ENCODE measurements at places on chromosomes 11 and 22. TPM values are rescaled to one million over a fixed set of nuclear protein-coding genes. Genes with fewer than 3 reads are reported as not detected.

CYB5R2 gene
- total RNA-seq: 30.3 TPM

GRCh38 chr11:46889689-46890475, 28.5 kb downstream of the LRP4 start:
- DNase-seq: peak; percentile 91

MMP1 gene
- not detected for total RNA-seq

GRCh38 chr11:2561696-2562581, 117.1 kb downstream of the KCNQ1 start:
- DNase-seq: no peak

MRPL49 gene
- total RNA-seq: 64.9 TPM

BAIAP2L2 gene
- 5.6 TPM for total RNA-seq

GRCh38 chr11:88813233-88813915, 252.4 kb downstream of the GRM5 start:
- DNase-seq: peak; percentile 22

DNA sequence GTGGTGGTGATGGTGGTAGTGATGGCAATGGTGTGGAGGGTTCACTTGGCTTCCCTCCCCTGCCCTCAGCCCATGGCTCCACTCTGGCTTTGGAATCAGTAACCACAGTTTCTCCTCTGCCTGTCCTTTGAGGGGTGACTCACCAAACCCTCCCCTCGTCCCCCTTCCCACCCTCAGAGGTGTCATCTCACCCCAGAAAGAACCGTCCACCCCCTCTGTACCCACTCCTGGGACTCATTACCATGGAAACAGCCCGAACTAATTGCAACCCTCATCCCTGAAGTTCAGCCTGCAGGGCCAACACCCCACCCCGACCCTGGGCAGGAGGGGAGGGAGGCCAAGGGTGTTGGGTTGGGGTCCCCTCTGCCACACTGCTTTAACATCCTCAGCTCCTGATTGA, 26.6 kb downstream of the PHLDB1 start:
- no peak for DNase-seq

GRCh38 chr11:45942381-45942780, 19.9 kb downstream of the LARGE2 start:
- no peak for DNase-seq

DNA sequence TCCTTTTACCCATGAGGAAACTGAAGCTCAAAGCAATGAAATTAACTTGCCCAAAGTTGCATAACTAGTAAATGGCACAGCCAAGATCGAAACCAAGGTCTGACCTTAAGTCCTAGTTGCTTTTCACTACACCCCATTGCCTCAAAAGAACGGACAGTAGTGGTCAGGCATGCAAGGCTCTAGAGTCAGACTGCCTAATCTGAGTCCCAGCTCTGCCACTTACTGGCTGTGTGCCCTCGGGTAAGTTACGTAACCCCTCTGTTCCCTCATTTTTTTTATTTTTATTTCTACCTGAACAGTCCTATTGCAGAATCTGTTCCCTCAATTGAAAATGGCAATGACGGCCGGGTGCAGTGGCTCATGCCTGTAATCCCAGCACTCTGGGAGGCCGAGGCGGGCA, 9.6 kb downstream of the CYB561A3 start:
- no peak for DNase-seq

DNA sequence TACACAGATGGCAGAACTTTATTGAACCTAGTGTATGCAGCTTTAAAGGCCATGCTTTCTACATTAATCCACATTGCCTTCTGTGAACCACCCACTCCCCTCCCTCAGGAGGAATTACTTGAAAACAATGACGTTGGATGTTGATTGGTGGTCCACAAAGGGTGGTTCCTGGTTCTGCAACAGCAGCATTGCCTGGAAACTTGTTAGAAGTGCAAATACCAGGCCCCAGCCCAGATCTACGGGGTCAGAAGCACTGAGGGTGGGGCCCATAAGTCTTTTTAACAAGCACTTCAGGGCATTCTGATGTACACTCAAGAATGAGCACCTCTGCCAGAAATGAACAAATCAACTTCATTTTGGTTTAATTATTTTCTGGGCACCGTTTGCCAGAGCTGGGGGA, 91.0 kb downstream of the ISX start:
- no peak for DNase-seq

- no peak for DNase-seq
Measured at GRCh38 chr11:57148621-57149020, 33.1 kb upstream of the LRRC55 start.

GRCh38 chr11:70112017-70112434, 33.9 kb downstream of the ANO1 start:
- no peak for DNase-seq

PRR33 gene
- not detected for total RNA-seq

GRCh38 chr11:64607381-64607985, 16.5 kb downstream of the SLC22A12 start:
- no peak for DNase-seq

- no peak for DNase-seq
Measured at GRCh38 chr11:11963842-11964773, 44.3 kb downstream of the DKK3 start.

CARNS1 gene
- total RNA-seq: 0.76 TPM

- no peak for DNase-seq
Measured at GRCh38 chr22:48043581-48043980, 1281.1 kb downstream of the TBC1D22A start.

PHETA2 gene
- 5.9 TPM for total RNA-seq

- no peak for DNase-seq
Measured at GRCh38 chr11:56905442-56905841, 83.3 kb upstream of the OR5AK2 start.

DNA sequence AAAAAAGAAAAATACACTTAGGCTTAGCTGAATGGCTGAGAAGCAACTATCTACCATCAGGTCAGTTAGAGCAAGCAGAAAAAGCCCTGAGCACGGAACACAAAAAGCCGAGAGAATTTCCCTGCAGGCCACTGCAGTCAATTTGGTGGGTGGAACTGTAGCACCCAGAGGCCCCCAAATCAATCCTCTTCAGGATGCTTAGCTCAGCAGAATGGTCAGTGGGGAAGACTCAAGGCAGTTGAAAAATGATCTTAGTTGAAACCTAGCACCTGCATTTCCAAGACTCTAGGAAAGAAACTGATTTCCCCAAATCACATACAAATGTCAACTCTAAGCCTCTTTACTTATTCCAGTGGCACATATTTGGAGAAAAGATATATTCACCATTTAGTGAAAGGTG, 327.4 kb upstream of the SYN3 start:
- no peak for DNase-seq

CHRM1 gene
- total RNA-seq: 0.14 TPM

MIOX gene
- 0.16 TPM for total RNA-seq

- DNase-seq: no peak
Measured at GRCh38 chr11:35138058-35138457, 913 bp upstream of the CD44 start.

NOX4 gene
- 2.6 TPM for total RNA-seq

DNA sequence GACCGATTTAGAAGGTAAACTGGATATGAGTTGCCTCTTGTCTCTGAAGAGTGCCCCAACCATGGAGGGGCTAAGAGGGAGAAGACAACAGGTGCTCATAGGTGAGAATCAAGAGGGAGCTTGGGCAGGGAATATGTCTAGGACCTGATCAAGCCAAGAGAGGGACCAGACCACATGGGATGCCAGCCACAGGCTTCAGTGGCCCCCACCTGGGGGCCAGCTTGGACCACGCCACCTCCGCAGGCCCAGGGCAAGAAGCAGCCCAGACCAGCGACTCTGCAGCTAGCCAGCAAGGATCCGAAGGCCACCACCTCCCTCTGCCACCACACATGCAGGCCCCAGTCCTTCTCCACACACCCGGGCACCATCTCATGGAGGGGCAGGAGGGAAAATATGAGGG, 92.5 kb upstream of the LDLRAD3 start:
- DNase-seq: no peak

CECR2 gene
- 106 TPM for total RNA-seq

OR2AG1 gene
- total RNA-seq: 0.04 TPM

GPR83 gene
- 0.17 TPM for total RNA-seq

DNA sequence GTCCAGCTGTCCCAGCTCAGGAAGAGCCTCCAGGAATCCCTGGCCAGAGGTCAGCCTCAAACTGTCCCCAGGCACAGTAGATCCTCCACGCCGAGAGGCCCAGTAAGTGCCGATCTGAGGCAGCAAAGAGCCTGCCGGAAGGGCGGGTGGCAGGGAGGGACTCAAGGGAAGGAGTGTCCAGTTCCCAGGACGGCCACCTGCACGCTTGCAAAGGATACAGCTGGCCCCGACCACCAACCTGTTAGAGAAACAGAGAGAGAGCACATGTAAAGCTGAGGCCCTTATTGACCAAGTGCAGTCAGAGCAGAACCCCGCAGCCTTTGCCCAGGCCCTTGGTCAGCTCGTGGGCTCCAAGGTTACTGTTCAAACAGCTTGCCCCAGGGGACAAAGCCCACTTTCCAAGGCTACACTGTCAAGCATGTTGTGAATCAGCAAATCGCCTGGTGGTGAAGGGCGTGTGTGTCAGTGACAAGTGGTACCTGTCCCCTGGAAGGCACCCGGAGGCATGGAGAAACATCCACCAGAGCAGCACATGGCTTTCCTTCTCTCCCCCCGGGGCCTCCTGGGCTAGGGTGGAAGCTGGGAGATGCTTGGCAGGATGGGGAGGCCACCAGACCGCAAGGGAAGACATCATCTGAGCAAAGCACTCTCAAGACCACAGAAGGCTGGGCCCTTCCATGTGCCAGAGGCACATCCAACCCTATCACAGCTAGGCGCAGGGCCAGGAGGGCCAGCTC, 42.6 kb upstream of the COMT start:
- no peak for DNase-seq

PGR gene
- total RNA-seq: 0.04 TPM

VSIG10L2 gene
- total RNA-seq: not detected

GRCh38 chr11:2380807-2381350, 3.8 kb downstream of the CD81 start:
- no peak for DNase-seq

DNA sequence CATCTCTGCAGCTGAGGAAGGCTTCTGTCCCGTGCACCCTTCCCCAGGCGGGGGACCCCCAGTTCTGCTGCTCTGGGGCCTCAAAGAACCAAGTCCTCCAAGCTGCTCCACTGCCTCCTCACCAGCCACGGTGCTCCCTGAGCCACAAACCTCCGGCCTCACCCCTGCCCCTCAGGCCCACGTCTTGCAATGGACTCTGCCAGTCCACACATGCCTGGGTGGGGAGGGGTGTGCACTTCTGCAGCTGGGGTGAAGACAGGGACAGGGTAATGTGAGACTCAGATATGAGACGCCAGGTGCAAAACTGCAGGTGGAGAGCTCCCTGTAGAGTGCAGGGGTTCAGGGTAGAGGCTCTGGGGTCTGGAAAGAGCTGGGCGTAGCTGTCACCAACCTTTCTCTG, 3.2 kb upstream of the PTDSS2 start:
- no peak for DNase-seq

DNA sequence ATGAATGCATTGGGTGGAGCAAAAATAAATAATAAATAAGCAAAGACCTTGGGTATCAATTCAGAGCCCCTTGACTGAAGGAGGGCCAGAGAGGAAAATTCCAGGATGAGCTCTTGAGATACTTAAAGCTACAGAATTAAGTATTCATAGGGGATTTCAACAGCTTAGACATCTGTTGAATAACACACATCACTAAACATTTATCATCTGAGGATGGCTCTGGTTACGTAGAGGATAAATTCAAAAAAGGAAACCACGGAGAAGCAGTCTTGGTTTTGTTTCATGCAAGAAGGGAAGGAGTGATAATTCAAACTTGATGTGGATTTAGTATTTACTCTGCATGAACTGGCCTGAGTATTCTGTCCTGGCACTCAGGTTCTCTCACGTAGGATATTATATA, 29.8 kb downstream of the ARHGAP42 start:
- no peak for DNase-seq

DNA sequence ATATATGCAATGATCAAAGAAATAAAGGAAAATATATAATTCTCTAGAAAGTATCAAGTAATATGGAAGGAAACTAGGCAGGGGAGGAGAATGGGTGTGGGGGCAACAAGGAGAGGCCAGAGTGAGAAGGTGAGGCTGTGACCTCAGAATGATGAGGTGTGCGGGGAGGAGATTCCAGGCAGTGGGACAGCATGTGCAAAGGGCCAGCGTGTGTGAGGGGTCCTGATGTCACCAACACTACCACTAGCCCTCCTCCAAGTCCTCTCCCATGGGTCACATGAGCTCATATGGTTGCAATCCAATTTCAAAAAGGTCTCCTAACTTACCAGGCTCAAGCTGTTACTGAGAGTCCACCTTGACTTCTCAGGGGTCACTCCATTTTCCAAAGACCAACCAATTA, 463.9 kb downstream of the MN1 start:
- no peak for DNase-seq

DNA sequence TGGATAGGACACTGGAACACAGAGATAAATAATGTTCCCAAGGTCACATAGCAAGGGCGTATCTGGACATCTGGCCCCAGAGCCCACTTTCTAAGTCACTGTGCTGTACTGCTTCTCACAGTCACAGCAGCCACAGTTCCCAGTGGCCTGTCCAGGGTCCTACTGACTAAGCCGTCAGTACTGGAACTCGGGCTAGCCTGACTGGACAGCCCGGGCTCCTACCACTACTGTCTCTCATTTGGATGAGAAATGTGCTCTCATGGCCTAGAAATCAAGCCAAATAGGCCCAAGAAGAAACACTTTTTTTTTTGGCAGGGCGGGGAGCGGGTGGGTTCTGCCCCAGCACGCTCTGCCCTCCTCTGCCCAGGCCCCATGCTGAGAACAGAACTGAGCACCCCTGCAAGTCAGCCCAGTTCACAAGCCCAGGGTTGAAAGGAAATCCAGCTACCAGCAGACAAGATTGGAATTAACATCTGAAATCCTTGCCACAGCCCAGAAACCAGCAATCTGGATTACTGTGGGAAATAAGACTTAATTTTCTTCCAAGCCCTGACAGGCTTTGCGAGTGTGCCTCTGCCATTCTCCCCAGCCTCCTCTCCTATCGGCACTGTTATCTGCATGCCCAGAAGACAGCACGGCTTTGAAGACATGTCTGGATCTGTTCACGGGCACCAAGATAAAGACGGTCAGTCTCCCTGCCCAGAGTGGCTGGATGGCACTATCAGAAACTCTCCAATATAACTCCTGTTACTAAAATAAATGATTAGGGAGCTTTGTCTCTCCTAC, 182.9 kb upstream of the NCAM1 start:
- no peak for DNase-seq

SGSM1 gene
- 4.2 TPM for total RNA-seq

PYGM gene
- total RNA-seq: 4.4 TPM

DNA sequence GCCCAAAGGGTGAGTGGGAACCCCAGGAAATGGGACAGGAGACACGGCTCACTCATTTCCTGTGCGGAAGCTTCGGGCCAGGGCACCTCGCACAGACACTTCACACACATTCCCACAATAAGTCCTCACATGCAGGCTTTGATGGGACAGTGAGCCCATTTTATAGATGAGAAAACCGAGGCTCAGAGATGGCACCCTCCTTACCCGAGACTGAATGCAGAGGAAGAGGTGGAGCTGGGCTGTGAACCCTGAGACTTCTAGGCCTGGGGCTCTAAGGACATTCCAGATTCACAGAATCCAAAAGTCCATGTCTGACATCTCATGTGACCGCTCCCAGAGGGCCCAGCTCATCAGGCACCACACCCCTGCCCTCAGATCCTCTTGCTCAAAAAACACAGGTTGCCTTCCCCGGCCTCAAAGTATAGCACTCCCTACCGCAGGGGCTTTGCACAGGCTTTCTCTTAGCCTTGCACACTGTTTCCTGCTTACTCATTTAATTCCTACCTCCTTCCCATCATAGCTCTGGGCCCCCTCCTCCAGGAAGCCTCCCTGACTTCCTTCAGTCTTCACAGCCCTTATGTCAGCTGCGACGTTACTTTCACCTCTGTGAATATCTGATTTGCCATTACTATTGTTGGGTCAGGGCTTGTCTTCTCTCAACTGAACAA, 57.1 kb upstream of the TCF20 start:
- DNase-seq: no peak

GRCh38 chr11:46850829-46851380, 4.8 kb upstream of the CKAP5 start:
- peak; percentile 69 for DNase-seq

OR4P4 gene
- not detected for total RNA-seq

Measured in GM23338 (cell line).